ENCODE measurements at places on chromosomes 2 and 18. TPM values are rescaled to one million over a fixed set of nuclear protein-coding genes. Genes with fewer than 3 reads are reported as not detected.

The ARMC9 gene
- total RNA-seq: 11.0 TPM

DNA sequence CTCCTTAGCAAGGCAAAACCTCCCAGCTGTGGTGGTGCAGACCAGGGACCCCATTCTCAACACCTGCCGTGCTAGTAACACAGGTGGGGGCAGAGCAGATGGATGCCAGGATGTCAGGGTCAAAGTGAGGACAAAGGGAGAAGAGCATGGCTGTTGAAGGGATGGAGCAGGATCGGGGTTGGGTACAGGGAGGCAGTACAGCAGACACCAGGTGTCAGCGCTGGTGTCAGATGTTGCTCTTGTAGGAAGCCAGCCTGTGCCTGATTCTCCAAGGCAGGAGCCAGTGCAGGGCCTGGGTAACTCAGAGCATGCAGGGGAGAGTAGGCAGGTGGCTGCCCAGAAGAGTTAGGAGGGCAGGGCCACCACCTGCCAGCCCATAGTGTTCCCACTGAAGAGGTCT lies 222.1 kb upstream of the SPRED2 start:
- no peak for DNase-seq

GRCh38 chr2:53509831-53510388 lies 257.7 kb upstream of the CHAC2 start:
- DNase-seq: no peak

DNA sequence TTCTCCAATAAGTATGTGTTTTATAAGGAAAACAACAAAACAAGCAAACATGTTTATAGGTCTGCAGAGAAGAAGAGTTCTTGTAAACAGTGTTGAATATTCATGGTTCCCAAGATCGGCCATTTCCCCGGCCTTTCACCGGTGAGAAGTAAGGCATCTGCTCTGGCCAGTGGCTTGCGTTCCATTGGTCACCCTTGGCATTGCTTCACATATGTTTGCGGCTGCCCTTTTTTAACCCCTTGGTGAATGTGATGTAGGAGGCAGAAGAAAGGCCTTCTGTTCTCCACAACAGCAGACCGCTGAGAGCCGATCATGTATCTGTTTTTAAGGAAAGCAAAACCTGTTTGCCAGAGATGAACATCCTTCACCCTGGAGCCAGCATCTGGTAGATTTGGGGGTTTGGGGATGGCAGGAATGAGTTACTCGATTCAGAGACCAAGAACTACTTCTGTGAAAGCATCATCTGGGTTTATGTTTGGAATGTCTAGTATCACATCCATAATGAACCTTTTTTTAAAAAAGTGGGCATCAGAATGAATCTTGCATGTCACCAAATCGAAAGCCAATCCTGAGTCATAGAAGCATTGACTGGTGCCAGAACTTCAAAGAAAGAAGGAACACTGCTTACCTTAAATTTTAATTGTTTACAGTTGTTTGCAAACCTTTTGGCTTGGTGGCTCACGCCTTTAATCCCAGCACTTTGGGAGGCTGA lies 112.3 kb downstream of the AGAP1 start:
- DNase-seq: no peak

DNA sequence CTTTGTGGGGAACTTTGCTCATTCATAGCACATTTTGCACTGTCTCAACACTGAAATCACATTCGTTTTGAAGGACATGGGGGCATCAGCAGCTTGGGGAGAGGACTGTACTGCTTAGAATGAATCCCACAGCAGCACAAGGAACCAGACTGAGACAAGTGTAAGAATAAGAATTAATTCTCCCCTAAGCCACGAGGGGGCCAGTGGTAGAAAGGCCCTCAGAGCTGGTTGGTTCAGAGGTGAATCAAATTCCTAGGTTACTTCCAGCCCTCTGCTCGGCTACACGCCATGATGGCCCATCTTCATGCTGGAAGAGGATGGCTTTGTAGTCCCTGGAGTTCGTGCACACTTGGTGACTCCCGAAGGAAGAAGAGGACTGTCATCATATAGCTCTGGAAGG lies 12.0 kb upstream of the MC5R start:
- DNase-seq: no peak

The FOXI3 gene
- total RNA-seq: not detected

GRCh38 chr2:240455647-240456446 lies 20.4 kb downstream of the GPC1 start:
- DNase-seq: no peak

DNA sequence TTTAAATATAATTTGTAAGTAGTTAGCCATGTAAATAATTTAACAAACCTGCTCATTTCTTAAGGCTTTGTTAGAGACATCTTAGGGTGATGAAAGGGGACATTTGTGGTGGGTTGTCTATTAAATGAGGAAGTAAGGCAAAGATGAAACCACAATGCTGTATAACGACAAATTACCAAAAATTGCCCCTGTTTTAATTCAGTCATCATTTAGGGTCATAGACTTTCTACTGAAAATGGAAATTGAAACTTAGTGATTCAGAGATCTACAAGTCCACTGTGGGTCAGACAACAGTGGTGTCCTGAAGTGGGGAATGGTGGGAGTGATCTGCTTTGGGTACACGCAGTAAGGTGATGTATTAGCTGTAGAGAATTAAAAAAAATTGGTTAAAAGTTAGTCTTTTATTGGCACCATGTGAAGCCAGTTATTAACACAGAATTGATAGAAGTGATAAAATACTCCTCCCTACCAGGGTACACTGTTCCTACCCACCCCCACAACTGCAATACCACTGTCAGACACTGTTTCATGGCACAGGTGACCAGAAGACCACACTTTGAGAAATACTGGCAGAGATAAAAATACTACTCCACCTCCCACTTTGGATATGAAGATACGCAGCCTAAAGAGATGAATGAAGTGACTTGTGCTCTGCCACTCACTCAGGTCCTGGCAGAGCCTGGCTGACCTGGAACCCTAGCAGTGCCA lies 13.4 kb downstream of the CERS6 start:
- no peak for DNase-seq

The LRRFIP1 gene
- total RNA-seq: 60.7 TPM

GRCh38 chr2:223542501-223542900 lies 59.7 kb downstream of the SCG2 start:
- DNase-seq: no peak

GRCh38 chr18:70195014-70195614 lies 10.4 kb downstream of the RTTN start:
- DNase-seq: no peak

- peak; percentile 44 for DNase-seq
Observed at GRCh38 chr2:238945433-238946150, 97.7 kb downstream of the TWIST2 start.

- peak; percentile 86 for DNase-seq
Observed at GRCh38 chr2:75560768-75561565, at the start of gene EVA1A. TSS of gene EVA1A (minus strand) at chr2:75560939. CDS start at chr2:75518140, 42,799 bp downstream.

- DNase-seq: peak; percentile 83
Observed at GRCh38 chr2:240579771-240580614, 6.5 kb upstream of the CAPN10 start.

The DTNB gene
- total RNA-seq: 9.1 TPM

DNA sequence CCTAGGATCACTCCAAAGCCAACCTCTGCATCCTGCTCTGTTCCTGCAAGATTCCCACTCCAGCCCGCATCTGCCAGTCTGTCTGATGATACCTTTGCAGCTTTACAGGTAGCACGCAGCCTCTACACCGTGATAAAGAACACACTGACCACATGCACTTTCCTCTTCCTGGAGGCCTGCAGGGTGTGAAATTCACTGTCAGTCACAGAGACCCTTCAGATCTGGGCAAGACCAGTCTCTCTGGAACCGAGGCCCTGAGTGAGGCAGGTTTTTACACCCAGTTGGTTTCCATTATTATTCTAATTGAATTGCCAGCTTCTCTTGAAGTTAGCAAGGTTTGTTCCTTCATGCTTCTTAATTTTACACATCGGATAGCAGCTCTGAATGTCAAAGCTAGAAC lies 30.5 kb upstream of the TWIST2 start:
- DNase-seq: no peak

DNA sequence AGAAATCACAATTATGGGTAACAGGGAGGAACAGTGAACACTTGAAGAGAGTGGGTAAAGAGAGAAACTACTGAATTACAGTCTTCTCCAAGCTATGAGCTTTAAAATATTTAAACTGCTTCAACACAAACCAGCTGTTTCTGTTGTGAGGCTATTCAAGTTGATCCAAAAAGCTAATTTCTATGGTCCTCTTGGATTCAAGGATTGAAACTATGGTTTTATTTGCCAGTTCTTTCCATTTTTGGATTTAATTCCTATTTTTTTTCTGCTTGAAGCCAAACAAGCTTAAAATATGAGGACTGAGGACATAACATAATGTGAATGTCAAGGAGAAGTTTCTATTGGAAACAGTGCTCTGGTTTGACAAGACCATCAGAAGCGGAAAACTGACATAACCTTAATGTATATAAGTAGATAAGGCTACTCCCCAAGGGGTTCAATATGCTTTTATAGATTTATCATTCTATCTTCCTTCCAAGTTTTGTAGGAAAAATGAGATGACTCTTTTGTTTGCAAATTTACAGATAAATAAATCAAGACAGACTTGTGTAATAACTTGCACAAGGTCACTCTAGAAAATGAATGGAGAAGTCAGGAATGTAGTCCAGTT lies 60.7 kb upstream of the AQP4 start:
- DNase-seq: no peak
